ENCODE measurements at places on chromosomes 5 and 9.

DNA sequence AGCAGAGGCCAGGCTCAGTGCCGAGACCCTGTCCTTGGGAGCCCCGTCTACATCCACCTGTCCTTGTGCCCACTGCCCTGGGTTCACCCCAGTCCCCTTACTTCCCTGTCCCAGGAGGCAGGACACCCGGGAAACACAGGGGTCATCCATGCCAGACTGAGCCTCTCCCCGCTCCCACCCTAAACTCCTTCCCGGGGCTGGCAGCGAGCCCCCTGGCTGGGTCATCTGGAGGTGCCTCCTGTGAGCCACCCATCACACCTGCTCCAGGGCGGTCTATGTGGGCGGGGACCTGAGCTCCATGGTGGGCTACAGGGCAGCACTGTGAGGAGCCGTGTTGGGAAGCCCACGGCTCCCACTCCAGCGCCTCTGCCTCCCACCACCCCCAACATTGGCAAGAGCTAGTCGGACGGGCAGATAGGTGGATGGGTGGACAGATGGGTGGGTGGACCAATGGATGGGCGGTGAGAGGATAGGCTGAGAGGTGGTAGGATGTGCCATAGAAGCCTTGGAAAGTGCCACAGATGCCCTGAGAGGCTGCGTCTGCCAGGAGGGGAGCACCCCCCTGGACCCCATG lies 42.5 kb upstream of the RXRA start:
- DNase-seq: no peak

GRCh38 chr5:112614285-112614684 lies 123.4 kb upstream of the APC start:
- DNase-seq: no peak

DNA sequence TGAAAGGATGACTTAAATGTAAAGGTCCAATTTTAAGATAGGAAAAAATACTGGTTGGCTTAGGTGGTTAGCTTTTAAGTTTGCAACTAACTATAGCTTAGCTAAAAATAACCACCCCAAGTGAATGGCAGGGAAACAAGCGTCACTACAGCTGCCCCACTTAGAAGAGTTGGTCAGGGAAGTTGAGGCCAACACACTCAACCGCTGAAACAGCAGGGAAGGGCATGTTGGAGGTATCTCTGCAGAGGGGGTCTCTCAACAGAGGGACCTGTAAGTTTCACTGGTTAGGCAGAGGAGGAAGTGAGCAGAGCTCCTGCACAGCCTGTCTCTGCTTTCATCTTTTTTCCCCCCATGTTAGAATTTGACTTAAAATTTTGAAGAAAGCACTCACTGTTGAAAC lies 75.3 kb downstream of the LHFPL2 start:
- no peak for DNase-seq

- DNase-seq: no peak
Measured at GRCh38 chr5:19920761-19921160, 67.2 kb downstream of the CDH18 start.

DNA sequence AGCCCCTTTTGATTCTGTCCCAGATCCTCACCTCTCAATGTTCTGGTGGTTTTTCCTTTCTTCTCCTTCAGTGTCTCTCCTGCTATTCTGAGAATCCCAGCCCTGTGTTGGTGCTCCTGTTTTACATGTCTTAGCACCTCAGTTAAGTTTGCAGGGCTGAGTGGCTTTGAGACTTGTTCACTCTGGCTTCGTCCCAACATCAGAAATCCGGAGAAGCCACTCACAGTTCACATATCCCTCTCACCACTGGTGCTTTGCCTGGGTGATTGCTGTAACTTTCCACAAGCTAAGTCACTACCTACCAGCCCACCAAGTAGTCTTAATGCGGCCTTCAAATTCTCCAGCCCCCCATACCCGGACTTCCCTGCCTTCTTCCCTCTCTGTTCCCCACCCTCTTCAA lies 40.2 kb downstream of the CYFIP2 start:
- no peak for DNase-seq

DNA sequence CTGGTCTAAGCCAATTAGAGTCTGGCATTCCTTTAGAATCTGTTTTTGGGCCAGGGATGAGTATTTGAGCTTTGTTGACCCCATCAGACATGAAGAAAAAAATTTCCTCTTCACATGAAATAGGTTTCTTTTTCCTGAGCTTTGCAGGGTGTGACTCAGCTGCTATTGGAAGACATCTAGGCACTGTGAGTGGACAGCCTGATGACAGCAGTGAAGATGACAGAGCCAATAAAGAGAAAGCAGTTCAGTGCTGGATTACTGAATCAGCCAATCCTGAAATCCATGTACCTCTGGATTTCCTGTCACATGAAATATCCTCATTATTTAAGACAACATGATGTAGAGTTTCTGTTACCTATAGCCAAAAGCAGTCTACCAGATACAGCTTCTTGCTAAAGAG lies 51.3 kb upstream of the GRIA1 start:
- no peak for DNase-seq

DNA sequence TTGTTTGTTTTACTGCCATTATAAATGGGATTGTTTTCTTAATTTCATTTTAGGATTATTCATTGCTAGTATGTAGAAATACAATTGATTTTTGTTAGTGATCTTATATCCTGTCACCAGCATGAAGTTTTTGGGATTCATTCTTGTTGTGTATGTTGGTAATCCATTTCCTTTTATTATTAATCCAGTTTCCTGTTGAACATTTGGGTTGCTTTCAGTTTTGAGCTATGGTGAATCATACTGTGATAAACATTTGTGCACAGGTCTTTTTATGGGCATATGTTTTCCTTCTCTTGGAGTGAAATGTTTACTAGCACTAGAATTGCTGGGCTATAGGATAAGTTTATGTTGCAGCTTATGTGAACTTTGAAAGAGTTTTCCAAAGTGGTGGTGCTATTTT lies 69.6 kb downstream of the MAN2A1 start:
- no peak for DNase-seq

DNA sequence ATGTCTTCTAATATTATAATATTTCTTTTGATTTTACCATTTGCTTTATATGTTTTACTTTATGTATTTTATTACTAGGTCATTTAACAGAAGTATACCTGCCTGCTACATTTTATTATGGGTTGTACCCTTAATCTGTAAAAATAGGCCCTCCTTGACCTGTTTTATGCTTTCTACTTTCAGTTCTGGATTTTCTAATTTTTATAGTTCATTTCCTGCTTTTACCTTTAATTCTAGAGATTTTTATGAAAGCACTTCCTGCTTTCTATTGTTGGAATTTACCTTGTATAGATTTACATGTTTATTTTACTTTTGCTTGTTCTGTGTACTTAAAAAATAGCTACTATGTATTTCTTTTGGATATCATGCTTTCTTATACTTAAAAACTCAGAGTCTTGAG lies 20.6 kb downstream of the ZNF618 start:
- no peak for DNase-seq

DNA sequence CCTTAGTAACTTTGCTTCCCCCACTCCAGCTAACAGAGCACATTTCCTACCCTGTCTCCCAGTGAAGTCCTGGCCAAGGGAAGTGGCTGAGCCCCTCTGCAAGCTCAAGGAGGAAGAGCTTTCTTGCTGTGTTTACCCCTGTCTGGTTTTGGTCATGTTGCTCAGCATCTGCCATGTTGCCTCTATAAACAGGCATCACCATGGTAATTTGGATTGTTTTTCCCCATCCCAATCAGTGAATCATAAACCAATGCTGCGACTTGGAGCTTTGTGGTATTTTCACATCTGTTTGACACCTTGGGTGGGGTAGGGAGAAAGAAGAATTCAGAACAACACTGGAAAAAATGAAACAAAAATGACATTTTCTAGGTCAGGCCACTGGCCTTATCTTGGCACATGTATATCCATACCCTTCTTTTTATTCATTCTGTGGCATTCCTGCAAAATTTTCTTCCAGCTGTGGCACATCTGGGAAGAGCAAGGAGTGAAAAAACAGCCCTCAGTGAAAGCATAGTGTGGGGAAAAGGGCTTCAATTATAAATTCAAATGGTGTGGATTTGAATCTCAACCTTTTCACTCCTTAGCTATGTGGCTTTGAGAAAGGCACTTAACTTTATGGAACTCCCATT lies 42.5 kb downstream of the SLIT3 start:
- no peak for DNase-seq

DNA sequence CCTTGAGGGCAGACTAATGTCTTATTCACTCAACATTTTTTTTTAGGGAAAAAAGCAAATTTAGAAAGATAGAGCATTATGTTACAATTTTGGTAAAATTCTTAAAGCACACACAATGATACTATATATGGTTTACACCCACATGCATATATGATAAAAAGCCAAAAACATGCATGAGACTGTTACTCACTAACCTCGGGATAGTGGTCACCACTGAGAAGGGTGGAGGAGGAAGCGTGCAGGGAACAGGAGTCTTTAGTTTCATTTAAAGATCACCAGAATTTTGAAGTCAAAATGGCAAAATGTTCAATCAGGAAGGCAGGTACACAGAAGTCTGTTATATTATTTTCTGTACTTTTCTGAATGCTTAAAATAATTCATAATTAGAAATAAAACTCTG lies 9.2 kb downstream of the ARL15 start:
- no peak for DNase-seq

DNA sequence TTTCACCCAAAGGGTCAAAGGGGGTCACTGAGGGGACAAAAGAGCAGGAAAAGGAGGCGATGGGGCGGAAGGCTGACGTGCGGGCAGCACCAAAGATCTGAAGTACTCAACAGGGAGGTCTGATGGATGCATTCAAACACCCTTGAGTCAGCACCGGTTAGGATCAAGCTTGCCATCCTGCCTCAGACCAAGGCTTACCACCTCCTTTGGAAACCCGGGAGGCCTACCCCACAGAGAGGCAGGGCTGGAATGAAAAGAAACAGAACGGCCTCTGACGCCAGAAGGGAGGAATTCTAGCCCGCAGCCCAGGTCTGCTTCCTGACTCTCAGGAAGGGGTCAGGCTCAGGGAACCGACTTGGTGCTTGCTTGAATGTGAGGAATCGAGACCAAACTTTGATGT lies 125.6 kb downstream of the PAPPA start:
- DNase-seq: no peak

- no peak for DNase-seq
Measured at GRCh38 chr5:108461628-108462367, 79.9 kb upstream of the FBXL17 start.

DNA sequence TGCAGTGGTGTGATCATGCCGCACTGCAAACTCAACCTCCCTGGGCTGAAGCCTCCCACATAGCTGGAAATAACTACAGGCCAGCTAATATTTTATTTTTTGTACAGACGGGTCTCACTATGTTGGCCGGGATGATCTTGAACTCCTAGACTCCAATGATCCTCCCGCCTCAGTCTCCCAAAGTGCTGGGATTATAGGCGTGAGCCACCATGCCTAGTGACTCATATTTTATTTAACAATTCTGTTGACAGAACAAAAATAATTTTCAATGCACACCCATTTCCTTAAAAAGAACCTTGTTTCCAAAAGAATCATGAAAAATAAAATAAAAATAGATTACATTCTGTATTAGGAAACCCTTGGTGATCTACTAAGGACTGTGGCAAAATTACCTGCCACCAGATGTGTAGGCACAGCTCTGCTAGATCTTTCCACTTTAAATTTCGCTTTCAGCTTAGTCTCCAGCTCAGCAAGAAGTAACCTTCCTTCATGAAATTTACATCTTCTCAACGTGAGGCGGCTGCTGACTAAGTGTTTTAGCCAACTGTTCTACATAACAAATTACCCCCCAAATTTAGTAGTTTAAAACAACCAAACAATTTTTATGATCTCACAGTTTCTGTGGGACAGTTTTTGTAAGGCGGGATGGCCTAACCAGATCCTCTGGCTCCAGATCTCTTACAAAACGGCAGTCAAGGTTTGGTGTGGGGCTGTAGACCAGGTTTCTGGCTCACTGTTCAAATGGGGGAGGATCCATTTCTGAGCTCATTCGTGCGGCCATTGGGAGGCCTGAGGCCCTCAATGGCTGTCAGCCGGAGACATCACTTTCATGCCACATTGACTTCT lies 32.6 kb upstream of the GOLPH3 start:
- no peak for DNase-seq

DNA sequence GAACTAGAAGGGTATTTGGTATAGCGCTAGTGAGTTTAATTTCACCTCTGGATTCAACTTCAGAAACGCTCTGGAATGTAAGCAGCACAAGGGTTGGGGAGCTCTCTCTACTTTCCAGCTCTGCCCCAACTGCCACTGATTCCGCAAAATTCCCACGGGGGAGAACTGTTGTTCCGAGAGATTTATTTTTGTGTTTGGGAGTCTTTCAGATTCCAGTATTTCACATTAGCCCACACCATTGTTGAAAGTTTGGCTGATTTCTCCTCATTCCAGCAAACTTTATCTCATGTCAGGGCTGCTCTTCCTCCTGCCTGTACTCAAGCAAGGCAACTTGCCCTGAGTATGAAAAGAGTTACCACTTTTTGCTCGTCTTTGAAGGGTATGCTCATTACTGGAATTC lies 198.5 kb upstream of the EGFLAM start:
- no peak for DNase-seq

GRCh38 chr5:147344861-147345260 lies 110.0 kb downstream of the STK32A start:
- DNase-seq: no peak

DNA sequence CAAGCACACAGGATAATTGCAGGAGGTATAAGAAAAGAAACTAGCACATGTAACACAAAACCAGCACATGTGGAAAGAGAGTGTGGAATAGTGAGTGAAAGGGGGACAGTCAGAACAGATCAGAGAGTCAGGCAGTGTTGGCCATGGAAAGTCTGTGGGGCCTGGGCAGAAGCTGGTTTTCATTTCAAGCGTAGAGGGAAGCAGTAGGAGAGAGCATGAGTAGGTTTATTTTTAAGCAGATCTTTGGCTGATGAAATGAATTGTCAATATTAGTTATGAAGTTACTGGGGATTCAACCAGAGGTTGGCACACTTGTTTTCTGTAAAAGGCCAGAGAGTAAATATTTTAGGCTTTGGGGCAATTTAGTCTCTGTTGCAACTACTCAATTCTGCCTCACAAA lies 283.1 kb downstream of the SMARCA2 start:
- no peak for DNase-seq

GRCh38 chr5:180302256-180302655 lies 10.4 kb upstream of the MAPK9 start:
- no peak for DNase-seq

DNA sequence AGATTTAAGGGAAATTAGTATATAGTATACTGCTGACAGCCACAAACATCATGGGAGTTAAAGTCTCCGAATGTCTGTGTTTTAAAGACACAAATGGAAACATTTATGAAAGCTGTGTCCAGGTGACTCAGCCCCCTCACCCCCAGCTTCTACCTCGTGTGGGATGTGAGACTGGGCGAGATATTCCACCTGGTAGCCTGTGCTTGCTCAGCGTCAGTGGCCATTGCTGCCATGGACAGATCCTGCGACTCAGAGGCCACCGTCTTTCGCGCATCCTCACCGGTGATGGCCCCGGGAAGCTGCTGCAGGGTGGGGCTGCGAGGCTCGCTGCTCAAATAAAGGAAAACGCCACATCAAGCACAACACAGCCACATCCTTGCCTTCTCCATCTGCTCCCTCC lies 31.2 kb upstream of the EXOC3 start:
- DNase-seq: no peak

DNA sequence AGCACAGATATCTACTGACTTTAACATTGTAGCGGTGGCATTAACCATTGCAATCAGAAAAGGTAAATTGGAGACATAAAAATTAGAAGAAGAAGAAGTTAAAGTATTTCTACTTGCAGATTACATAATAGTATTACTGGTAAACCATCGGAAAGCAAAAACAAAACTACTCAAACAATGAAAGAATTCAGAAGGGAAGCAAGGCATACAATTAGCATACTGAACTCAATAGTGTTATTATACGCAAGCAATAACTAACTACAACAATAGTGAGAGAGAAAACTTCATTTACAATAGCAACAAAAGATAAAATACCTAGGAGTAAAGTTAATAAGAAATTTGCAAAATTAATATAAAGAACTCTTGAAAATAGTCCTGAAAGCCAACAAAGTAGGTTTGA lies 6.6 kb upstream of the TEX53 start:
- DNase-seq: no peak

Data from left forelimb (tissue), 1 donor.